ENCODE measurements at places on chromosomes 16 and 17.

DNA sequence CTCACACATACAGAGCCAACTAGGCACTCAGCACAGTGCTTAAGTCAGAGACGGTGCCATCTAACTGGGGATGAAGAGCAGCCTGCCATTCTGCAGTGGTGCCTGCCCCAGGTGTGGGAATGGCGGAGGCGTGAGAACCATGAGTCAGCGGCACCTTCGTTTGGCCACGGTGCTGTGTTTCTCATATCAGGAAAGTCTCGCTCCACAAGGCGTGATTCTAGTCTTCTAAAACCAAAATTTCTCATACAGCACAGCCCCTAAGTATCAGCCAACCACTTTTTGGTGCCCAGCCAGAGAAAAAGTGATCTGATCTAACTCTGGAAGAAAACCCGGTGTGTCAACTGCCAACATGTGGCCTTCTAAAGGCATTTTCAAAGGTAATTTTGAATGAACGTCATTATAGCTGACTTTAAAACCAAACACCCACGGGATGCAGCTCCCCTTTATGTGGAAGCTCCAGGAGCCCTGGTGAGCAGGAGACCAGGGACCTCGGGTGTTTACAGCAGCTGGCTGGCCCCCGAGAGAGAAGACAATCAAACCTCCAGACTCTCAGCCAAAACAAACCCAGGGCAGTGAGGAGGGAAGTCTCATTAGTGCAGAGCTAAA, 54.6 kb downstream of the ABCC12 start:
- DNase-seq: no peak

GRCh38 chr17:74417178-74418045, 14.5 kb upstream of the GPRC5C start:
- no peak for DNase-seq

- DNase-seq: no peak
Measured at GRCh38 chr16:57216968-57217367, 28.1 kb upstream of the ARL2BP start.

DNA sequence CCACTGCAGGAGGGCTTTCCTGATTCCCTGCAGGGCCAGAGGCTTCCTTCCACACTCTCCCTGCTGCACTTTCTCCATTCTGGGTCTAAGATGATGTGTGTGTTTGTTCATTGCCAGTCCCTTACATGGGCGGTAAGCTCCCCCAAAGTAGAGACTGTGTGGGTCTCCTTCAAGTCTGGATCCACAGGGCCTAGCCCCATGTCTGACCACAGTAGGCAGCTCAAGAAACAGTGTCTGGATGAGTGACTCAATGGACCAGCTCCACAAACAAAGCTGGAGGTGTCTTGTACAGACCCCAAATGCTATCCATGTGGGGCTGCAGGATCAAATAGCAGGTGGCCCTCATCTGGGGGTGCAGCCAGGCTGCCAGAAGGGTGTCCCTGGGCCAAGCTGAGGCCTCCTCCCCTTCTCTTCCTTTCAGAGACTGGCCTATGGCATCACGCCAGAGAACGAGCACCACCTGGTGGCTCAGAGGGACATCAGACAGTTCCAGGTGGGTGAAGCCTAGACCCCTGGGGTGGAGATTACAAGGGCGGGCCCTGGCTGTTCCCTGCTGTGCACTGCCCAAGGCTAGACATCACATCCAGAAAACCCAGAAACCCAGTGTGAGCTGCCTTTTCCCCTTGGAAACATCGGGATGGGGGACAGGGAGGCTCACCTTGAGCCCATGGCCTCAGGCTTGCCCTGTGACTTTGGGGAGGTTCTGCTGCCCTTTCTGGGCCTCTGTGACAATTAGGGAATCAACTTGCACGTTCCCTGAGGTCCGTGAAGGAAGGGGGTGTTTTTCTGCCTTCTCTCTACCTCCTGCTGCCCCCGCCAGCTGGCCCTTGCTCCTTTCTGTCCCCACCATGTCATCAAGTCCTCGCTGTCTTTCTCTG, 45.9 kb downstream of the SLC6A2 start:
- no peak for DNase-seq
